ENCODE measurements at places on chromosomes 3 and 15.

DNA sequence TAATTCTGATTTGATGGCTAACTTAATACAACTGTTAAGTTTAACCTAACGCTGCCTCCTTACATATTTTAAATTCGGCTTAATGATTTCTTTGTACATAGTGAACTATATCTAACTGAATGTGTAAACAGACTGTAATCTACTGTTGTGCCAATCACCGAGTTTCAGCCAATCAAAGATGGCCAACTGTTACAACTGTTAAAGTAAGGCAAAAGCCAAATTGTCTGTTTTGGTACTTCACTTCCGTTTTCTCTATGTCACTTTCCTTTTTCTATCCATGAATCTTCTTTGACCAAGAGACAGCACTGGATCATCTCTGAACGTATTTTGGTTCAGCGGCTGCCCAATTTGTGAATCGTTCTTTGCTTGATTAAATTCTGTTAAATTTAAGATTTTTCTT, 137.0 kb downstream of the LMLN start:
- DNase-seq: no peak

DNA sequence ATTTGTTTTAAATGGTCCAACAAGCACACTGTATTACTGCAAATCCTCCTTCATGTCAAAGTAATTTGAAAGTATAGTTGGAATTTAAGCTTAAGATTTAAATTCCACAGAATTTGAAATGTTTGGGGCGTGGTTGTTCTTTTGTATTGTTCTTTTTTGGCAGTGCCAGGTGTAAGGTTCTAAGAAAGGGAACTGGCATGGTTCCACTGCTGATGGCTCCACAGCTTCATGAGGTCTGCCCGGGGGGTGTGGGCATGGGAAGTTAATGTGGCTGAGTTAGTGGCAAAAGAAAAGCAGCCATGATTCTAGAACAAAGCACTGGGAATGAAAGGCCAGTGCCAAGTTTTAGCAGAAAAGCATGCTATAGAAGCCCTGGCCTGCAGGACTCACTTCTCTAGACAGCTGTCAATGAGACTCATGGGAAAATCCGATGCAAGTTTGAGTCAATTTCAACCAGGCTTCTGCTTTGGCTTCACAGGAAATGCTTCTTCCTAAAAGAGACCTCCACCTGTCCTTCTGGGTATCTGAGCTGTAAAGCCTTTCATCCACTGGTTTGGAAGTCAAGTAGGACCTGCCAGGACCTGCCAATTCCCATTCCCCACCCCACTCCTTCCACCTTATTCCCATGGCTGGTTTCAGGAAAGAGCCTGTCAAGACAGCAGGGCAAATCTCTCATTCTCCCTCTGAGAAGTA, 18.9 kb downstream of the CDCP1 start:
- no peak for DNase-seq

GRCh38 chr3:184665101-184665500, 46.8 kb downstream of the MAGEF1 start:
- DNase-seq: no peak

DNA sequence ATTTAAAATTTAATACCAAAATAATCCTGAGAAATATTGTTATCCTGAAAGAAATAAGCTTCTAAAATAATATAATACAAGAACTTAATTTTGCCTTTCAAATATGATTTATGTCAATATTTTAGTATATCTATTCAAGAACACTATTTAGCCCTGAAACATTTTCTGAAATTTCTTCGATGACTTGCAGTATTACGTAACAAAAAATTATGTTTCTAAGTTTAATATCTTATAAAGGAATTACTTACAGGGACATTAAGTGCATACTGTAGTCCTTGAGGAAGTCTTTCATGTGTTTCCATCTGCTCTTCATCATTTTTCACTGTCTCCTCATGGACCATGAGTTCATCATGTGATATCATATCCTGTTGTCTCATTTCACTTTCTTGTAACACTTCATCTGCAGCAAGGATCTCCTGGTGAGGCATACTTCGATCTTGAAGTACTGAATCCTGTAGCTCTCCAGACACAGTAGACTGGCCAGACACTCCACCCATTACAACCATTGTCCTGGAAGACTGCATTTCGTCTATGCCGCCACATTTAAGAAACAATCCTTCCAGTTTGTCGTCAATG, 62.0 kb downstream of the ZNF148 start:
- no peak for DNase-seq

GRCh38 chr3:195577645-195578177, 6.0 kb downstream of the APOD start:
- no peak for DNase-seq

GRCh38 chr15:79004336-79004735, 59.5 kb upstream of the CTSH start:
- DNase-seq: peak; percentile 76

DNA sequence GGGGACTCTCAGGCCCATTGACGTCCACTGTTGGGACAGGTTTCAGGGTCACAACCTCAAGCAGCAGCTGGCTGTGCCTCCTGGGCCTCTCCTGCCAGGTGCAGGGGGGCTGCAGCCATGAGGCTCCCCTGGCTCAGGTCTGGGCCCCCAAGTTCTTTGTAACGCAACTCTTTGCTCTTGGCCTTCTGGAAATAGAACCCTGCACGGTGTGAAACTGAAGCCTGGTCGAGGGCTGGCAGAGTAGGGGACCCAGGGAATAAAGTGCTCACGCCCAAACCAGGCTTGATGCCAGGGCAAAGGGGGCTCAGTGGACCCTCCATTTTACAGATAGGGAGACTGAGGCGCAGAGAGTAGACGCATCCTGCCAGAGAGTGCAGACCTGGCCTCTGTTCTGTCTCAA, 771 bp downstream of the CALML4 start:
- no peak for DNase-seq

GRCh38 chr3:118080889-118081288, 953.8 kb downstream of the IGSF11 start:
- no peak for DNase-seq

DNA sequence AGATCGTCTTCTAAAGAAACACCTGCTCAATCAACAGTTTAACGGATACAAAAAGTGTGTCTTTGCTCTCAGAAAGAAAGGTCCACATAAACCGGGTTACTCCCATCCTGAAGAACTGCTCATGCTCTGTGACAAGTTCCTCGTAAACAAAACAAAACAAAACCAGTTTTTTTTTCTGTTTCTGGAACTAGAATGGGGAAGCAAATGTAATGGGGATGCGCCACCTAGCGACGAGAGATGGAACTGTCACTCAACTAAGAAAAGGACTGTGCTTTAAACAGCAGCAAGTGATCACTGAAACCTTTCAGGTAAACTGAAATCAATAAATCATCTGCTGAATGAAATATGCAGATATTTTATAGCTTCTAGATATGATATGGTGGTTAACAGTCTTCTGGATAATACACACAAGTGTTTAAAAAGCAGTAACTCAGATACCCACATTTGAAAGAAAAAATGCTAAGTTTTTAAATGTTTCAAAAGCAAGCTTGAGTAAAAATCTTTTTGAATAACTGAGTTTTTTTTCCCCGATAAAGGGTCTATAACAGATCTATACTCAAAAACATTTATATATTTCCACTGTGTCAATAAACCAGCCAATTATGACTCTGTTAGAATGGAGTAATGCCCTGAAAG, 10.9 kb downstream of the TM2D3 start:
- peak; percentile 77 for DNase-seq

DNA sequence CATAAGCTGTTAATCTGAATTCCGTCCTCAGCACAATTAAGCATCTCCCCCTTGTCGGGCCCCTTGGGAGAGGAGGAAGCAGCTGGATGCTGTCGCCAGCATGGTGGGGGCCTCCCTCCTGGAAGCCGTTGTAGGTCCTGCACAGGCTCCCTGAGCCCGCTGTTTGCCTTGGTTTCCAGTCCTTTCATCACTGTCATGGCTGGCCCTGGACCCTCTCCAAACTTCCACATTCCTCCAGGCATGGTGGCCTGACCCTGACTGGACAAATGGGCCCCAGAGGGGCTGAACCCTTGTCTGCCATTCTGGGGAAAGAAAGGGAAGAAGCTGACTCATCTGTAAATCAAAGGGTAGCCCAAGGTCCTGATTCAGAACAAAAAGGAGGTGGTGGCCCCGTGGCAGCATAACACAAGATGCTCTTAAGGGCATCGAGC, 300.5 kb upstream of the LRRFIP2 start:
- no peak for DNase-seq

All from DMS53 (cell line).